Fibroblast of the aortic adventitia (primary cell): ENCODE measurements at places on chromosomes 1 and 21.

GRCh38 chr1:43439781-43440180 is 13.9 kb downstream of the HYI start:
- DNase-seq, result no peak

GRCh38 chr21:20045197-20045596 is 953.0 kb upstream of the NCAM2 start:
- DNase-seq, result no peak

DNA sequence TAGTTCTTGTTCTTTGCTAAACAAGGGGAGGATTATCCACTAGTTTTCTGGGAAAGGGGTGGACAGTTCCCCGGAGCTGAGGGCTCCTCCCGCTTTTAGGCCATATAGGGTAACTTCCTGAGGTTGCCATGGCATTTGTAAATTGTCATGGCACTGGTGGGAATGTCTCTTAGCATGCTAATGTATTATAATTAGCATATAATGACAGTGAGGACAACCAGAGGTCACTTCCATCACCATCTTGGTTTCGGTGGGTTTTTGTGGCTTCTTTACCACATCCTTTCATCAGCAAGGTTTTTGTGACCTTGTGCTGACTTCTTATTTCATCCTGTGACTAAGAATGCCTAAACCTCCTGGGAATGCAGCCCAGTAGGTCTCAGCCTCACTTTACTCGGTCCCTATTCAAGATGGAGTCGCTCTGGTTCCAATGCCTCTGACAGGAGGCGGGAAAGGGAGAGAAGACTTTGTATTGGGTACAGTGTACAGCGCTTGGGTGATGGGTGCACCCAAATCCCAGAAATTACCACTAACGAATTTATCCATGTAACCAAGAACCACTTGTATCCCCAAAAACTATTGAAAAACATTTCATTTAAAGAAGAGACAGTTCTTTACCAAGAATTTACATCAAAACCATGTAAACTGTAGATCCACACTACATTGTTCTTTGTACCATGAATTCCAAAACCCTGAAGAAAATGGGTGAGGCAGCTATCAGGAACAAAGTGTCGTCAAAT is 8.7 kb upstream of the SLC2A5 start:
- no peak for DNase-seq

DNA sequence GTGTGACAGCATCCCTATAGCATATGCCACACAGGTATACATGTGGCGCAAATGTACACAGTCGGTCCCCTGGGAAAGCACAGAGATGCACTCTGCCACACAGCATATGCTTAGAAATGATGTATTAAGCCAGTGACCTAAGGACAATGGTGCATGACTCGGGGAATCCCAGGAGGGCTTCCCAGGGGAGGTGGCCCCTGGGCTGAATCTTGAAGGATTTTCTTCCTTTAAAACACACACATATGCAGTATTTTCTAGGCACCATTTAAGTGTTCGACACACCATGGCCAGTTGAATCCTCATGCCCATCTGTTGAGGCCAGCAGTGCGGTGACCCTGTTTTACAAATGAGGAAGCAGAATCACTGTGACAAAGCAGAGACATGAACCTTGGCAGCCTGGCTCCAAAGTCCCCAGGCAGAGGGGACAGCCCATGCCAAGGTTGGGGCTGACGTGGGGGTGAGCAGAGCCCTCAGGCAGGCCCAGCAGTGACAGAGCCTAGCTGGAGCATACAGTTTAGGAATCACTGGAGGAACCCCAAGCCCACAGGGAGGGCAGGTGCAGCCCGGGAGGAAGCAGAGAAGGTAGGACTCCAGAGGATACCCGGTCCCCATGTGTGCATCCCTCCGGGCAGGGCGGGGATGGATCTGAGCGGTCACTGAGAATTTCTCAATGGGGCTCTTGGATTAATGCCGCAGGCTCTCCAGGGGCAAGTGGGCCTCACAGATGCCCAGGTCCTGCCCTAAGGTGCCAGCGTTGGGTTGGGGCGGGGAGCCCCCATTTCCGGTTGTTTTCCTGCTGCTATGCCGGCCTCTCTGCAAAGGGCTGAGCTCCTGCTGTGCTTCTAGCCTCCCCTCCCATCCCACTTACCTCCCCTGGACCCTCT is 28.4 kb downstream of the WNT3A start:
- no peak for DNase-seq

DNA sequence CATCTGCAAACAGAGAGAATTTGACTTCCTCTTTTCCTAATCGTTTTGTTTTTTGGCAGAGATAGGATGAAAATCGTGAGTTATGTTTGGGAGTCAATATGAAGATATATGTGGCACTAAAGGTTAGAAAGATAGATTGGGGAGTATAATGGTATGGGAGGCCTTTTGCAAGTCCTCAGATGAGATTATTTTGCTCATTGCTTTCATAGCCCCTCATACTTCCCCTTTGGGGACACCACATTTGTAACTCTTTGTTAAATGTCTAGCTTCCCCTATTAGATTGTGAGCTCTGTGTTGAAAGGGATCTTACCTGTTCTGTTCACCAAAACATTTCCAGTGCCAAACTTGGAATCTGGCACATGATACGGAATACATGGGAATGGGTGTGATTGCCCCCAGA is 30.2 kb downstream of the RAVER2 start:
- no peak for DNase-seq

GRCh38 chr1:53957194-53957818 is 11.2 kb downstream of the LRRC42 start:
- DNase-seq, result peak; percentile 65

DNA sequence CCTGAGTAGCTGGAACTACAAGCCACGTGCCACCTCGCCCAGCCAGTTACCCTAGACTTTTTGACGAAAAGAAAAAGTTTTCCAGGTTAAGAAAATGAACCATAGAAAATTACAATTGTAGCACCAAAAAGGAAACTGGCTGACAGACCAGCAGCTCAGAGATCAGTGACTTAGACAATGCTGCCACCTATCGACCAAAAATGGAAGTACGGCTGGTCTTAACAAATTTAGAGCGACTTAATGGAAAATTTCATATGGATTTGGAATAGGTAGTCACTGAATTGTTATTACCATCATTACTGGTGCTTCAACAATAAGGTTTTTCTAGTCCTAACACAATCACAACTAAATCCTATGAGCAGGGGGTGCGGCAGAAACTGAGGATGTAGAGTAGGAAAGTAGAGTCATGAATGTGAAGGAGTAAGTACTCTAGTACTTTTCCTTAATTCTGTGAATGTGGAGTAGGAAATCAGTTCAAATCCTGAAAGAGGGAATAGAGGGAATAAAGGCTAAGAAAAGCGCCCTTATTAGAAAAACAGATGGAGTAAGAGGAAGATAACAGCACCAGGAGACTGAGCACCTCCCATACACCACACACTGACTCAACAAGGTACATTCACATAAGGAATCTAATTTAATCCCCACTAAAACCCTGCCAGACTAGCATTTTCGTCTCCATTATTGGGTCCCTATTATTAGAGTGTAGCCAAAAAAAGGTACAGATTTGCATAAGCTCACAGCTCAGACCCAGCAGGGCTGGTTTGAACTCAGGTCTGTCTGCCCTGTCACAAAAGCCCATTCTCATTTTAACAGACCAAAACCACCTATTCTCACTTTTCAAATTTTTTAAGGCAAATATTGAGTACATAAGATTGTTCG is 37.9 kb upstream of the MGST3 start:
- DNase-seq, result peak; percentile 89

DNA sequence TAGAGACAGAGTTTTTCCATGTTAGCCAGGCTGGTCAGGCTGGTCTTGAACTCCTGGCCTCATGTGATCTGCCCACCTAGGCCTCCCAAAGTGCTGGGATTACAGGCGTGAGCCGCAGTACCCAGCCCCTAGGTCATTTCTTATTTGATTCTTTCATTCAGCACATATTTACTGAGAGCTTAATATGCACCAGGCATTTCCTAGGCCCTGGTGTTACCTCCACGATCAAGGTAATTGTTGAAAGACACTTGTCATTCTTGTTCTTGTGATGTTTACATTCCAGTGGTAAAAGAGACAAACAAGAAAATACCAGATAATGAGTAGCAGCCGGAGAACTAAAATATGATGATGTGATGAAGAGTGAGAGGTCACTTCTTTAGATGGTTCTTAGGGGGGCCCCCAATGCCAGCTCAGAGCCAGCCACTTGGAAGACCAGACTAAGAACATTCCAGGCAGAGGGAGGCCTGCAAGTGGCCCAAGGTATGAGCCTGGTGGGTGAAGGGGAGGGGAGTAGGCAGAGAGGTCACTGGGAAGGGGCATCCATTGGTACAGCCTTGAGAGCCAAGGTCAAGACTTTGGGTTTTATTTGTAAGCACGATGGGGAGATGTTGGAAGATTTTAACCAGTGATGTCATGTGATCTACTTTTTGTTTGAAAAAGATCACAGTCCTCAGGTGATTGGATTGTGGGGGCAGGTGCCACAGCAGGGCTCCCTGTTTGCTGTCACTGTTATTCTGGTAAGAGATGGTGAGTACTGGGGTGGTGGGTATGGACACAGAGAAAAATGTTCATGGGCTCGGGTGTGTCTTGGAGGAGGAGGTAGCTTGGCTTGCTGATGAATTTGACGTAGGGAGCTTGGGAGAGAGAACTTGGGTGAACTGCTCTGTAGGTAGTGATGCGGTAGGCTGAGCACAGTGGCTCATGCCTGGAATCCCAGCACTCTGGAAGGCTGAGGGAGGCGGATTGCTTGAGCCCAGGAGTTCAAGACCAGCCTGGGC is 18.7 kb downstream of the UBE2Q1 start:
- no peak for DNase-seq

GRCh38 chr1:107549152-107549810 is 408.4 kb downstream of the NTNG1 start:
- no peak for DNase-seq

- DNase-seq, result no peak
These were observed 20.4 kb downstream of the DPH5 start for GRCh38 chr1:101005183-101005582.

DNA sequence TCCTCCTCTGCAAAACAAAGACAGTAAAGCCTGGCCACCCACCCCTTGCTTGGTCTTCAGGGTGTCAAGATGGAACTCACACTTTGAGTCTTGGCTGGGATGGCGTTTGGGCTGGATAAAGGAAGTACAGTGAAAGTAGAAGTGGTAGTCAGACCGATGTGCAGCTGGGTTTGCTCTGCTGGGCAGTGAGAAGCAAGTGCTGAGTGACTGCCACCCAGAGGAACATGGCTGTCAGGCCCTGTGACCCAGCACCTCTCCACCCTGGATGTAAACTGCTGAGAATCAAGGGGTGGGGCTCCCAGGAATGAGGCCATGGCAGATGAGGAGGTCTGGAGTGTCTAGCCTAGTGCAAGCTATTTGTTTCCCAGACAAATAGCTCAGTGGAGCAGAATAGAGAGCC is 51.2 kb downstream of the POFUT2 start:
- DNase-seq, result no peak

DNA sequence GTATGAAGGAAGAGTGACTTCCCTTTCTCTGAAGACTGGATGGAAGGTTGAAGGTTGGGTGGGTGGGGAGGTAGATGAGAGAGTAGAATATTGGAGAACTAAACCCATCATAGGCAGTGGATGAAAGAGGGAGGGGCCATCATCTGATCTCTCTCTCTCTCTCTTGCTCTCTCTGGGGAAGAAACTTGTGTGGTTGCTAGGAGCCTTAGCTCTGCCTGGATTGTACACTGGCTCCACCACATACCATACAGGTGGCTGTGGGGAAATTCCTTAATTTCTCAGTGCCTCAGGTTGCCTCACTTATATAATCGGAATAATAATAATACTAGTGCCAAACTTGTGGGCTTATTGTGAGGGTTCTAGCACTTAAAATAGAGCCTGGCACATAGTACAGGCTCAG is 9.5 kb downstream of the XCL1 start:
- no peak for DNase-seq

- DNase-seq, result peak; percentile 50
These were observed 51.1 kb upstream of the CFHR3 start for GRCh38 chr1:196723325-196724185.

DNA sequence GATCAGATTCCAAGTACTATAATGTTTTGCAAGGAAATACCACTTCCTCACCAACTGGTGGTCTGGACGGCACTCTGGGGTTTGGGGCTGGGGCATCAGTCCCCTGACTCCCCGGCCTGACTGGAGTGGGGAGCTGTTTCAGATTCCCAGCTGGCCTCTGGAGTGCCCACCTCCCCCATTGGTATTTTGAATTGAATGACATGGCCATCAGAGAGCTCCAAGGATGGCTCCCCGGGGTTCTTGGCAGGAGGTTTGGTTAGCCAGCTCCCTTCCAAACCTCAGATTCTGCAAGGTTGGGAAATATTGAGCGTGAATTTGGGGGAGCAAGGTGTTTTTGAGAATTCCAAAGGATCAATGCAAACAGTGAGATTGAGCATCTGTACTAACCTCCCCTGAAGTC is 2.2 kb upstream of the INAVA start:
- DNase-seq, result no peak

DNA sequence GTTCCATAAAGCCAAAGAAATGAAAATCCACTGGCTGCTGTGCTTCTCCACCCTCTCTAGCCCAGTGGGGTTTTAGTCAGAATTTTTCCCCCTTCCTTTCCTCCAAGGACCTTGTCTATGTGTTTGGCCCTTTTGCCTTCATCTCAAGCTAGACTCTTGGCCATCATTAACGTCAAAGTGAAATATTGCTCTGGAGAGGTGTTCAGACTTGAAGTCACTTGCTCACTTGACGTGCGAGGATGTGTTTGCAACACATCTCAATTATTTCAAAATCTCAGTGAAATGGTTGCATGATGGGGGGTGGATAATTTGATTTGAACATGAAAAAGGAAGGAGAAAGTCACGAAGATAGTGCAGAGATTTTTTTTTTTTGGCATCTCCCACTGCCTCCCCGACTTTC is 13.6 kb downstream of the EVA1C start:
- no peak for DNase-seq

DNA sequence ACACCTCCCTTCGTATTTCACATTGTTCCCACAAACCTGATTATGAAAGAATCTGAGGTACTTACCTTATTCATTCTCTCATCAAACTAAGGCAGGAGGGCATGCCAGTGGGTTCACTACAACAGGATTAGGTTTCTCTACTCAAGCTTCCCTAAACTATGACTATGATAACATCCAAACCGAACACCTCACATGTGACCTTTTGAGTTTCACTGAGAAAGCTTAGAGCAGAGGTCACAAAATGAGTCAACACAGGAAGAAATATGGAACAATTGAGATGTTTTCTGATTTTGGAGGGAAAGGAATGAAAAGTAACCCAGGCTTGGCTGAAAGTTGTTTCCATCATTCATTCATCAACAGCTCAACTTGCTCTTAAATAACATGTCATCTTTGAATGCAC is 24.1 kb downstream of the UBR4 start:
- no peak for DNase-seq

- DNase-seq, result no peak
These were observed 159.7 kb upstream of the C21orf91 start for GRCh38 chr21:17978895-17979294.

GRCh38 chr21:43280949-43281633 is 112.3 kb downstream of the CRYAA start:
- no peak for DNase-seq

DNA sequence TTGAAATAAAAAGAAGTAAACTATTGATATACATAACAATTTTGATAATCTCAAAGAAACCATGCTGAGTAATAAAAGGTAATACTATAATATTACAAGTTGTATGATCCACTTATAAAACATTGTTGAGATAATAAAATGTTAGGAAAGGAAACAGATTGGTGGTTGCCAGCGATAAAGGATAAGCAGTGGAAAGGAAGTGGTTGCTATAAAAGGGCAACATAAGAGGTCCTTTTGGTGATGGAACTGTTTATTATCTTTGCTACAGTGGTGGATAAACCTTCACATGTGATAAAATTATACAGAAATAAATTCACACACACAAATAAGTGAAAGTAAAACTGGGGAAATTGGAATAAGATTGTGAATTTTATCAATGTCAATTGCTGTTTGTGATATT is 15.1 kb downstream of the OR6F1 start:
- no peak for DNase-seq

GRCh38 chr1:18805925-18806849 is 53.3 kb downstream of the TAS1R2 start:
- peak; percentile 4 for DNase-seq
